ENCODE measurements at places on chromosomes 1 and 21. TPM values are rescaled to one million over a fixed set of nuclear protein-coding genes. Genes with fewer than 3 reads are reported as not detected.

The IQCC gene
- 0.60 TPM for total RNA-seq

The TMEM52 gene
- 4.5 TPM for total RNA-seq

The LRRIQ3 gene
- 0.84 TPM for total RNA-seq

The ESRRG gene
- total RNA-seq: 0.32 TPM

The RNU1-3 gene
- total RNA-seq: under 0.01 TPM

The OSBPL9 gene
- 51.3 TPM for total RNA-seq

The SMIM1 gene
- total RNA-seq: 4.3 TPM

The CDC14A gene
- 39.9 TPM for total RNA-seq

The SYPL2 gene
- total RNA-seq: 1.7 TPM

The VASH2 gene
- total RNA-seq: 7.6 TPM

The CD1C gene
- total RNA-seq: 0.96 TPM

The AGO3 gene
- 25.5 TPM for total RNA-seq

The MYOM3 gene
- 0.36 TPM for total RNA-seq

The YBX1 gene
- total RNA-seq: 563 TPM

The LMX1A gene
- total RNA-seq: not detected

The GUCA2B gene
- not detected for total RNA-seq

The ADAM30 gene
- not detected for total RNA-seq

The IFFO2 gene
- 8.2 TPM for total RNA-seq

The TNFRSF4 gene
- total RNA-seq: 9.0 TPM

The GBP1 gene
- total RNA-seq: 19.2 TPM

The TRNP1 gene
- 7.1 TPM for total RNA-seq

The CDC42BPA gene
- total RNA-seq: 41.5 TPM

The TNN gene
- total RNA-seq: 6.9 TPM

The RPTN gene
- total RNA-seq: not detected

The DYNLT5 gene
- 2.0 TPM for total RNA-seq

The GFI1 gene
- total RNA-seq: 0.93 TPM

The FAM151A gene
- not detected for total RNA-seq

The ITLN1 gene
- total RNA-seq: 7,953 TPM

The FAM78B gene
- 1.1 TPM for total RNA-seq

The RNU1-2 gene
- under 0.01 TPM for total RNA-seq

The VAV3 gene
- 5.4 TPM for total RNA-seq

The CYP4Z1 gene
- 2.5 TPM for total RNA-seq

The ANGEL2 gene
- total RNA-seq: 44.4 TPM

The PLD5 gene
- total RNA-seq: 0.79 TPM

The RPE65 gene
- total RNA-seq: not detected

The ADGRB2 gene
- total RNA-seq: 7.5 TPM

The CAPN8 gene
- not detected for total RNA-seq

The KRTAP12-3 gene
- not detected for total RNA-seq

The ZNF695 gene
- total RNA-seq: not detected

The PGBD5 gene
- total RNA-seq: 0.37 TPM

The SLC1A7 gene
- total RNA-seq: not detected
